ENCODE measurements at places on chromosomes 7 and 10. TPM values are rescaled to one million over a fixed set of nuclear protein-coding genes. Genes with fewer than 3 reads are reported as not detected.

Gene ABCB4
- polyA plus RNA-seq: not detected

Gene ZP3
- 1.9 TPM for polyA plus RNA-seq

Gene SPACDR
- 0.26 TPM for polyA plus RNA-seq

- DNase-seq: no peak
Measured at GRCh38 chr10:62044566-62044965, 143.1 kb downstream of the ARID5B start.

GRCh38 chr7:98464558-98464940 is 63.7 kb upstream of the BAIAP2L1 start:
- DNase-seq: no peak

DNA sequence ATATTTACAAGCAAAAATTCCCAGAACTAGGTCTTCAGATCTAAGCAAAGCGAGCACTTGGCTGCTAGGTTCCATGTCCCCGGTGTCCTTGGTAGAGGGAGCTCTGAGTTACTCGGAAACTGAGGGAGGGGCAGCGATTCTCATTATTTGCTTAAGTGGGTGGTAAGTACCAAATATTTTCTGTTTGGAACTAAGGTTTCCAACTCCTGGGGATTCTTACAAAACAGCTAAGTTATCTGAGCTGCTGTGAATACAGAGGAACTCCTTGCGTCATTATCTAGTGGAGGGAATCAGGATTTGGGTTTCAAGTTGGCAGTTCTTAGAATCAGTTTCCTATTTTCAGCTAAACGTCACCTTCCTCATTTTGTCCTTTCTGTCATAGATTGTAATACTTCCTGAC is 76.8 kb upstream of the IKZF1 start:
- no peak for DNase-seq

All from CD4-positive, alpha-beta memory T cell (primary cell).